Tibial nerve (tissue), 4 donors: ENCODE measurements at places on chromosomes 6 and 20. TPM values are rescaled to one million over a fixed set of nuclear protein-coding genes. Genes with fewer than 3 reads are reported as not detected.

The ARHGAP18 gene
- total RNA-seq = 16.8 TPM

The DUSP15 gene
- 61.3 TPM for total RNA-seq

DNA sequence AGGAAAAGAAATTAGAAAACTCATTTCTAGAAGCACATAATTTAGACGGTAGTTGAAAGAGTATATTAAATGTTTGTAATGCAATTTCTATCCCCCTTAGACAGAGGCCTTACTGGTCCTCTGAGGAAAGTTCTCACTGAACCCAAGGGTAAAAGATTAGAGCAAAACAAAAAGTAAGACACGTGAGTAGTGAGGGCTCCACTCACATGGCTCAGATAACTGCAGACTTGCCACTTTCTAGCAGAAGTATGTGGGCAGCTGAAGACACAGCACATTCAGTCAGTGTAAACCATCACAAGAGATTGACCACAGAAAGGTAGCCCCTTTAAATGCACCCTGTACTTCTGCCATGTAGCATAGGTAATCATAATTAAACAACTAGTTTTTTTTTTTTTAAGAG lies 193.8 kb downstream of the BTBD9 start:
- H3K4me1 ChIP-seq = no peaks in the 10 kb centered on the region
- no peak overlapping the region for H3K27ac ChIP-seq
- no peaks in the 10 kb centered on the region for H3K36me3 ChIP-seq
- H3K4me3 ChIP-seq = no peak overlapping the region

- H3K27me3 ChIP-seq = no peaks in the 10 kb centered on the region
- no peaks in the 10 kb centered on the region for H3K36me3 ChIP-seq
- H3K27ac ChIP-seq = no peak overlapping the region
- DNase-seq = no peak
These were observed 22.1 kb downstream of the BMP6 start for GRCh38 chr6:7747901-7748504.

- no peaks in the 10 kb centered on the region for H3K4me1 ChIP-seq
- no peaks in the 10 kb centered on the region for H3K27me3 ChIP-seq
- no peaks in the 10 kb centered on the region for H3K36me3 ChIP-seq
- DNase-seq = no peak
These were observed 10.7 kb upstream of the TP53INP2 start for GRCh38 chr20:34693414-34693813.

DNA sequence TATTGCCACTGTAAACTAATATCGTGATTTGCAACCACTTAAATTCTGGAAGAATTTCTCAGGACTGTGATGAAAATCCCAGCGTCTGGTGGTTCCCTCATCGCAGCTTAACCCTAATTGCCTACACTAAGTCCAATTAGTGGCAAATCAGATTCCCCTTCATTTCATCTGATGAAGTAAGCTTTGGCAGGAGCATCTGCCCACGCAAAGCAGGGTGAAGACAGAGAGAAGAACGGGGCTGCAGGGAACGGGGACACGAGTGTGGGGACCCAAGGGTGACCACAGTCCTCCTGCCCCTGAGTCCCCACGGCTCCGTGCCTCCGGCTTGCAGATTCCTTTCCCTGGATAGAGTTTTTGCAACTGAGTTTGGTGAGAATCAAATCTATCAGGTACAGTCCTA lies 159.5 kb downstream of the LY86 start:
- H3K27me3 ChIP-seq = no peaks in the 10 kb centered on the region
- peaks cover 38% of the 10 kb centered on the region for H3K4me1 ChIP-seq
- H3K36me3 ChIP-seq = no peaks in the 10 kb centered on the region
- H3K4me3 ChIP-seq = no peak overlapping the region

- no peaks in the 10 kb centered on the region for H3K36me3 ChIP-seq
- no peak for DNase-seq
- no peak overlapping the region for H3K4me3 ChIP-seq
- H3K27me3 ChIP-seq = no peaks in the 10 kb centered on the region
- H3K4me1 ChIP-seq = no peaks in the 10 kb centered on the region
These were observed 626.4 kb upstream of the NOX3 start for GRCh38 chr6:156082012-156082411.

- H3K4me1 ChIP-seq = no peaks in the 10 kb centered on the region
- H3K27ac ChIP-seq = no peak overlapping the region
- no peaks in the 10 kb centered on the region for H3K27me3 ChIP-seq
- no peak overlapping the region for H3K4me3 ChIP-seq
- H3K36me3 ChIP-seq = no peaks in the 10 kb centered on the region
- DNase-seq = no peak
These were observed 372.7 kb upstream of the HSF2 start for GRCh38 chr6:122026582-122027369.

GRCh38 chr6:63418741-63419140 lies 99.0 kb upstream of the LGSN start:
- H3K36me3 ChIP-seq = no peaks in the 10 kb centered on the region
- H3K27ac ChIP-seq = no peak overlapping the region
- no peaks in the 10 kb centered on the region for H3K27me3 ChIP-seq
